Epithelial cell of prostate (primary cell): ENCODE measurements at places on chromosomes 6 and 20.

DNA sequence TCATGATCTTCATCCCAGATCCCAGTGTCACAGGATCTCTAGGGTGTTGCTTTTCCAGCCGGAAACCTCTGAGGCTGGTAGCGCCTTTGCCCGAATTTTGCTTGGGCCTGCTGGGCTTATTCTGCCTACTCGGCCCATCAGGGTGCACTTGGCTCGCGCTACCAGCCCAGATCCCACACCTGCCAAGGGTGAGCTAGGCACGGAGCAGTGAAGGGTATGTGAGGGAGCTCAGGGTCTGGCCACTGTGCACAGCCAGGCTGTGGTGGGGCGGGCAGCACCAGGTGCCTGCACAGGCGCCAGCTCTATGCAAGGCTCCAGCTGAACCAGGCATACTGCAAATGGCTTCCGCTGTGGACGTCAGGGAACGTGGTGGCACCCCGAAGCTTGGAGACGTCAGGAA, 693.4 kb upstream of the FLRT3 start:
- no peak for DNase-seq

GRCh38 chr20:13825465-13825864, 40.6 kb downstream of the NDUFAF5 start:
- no peak for DNase-seq

DNA sequence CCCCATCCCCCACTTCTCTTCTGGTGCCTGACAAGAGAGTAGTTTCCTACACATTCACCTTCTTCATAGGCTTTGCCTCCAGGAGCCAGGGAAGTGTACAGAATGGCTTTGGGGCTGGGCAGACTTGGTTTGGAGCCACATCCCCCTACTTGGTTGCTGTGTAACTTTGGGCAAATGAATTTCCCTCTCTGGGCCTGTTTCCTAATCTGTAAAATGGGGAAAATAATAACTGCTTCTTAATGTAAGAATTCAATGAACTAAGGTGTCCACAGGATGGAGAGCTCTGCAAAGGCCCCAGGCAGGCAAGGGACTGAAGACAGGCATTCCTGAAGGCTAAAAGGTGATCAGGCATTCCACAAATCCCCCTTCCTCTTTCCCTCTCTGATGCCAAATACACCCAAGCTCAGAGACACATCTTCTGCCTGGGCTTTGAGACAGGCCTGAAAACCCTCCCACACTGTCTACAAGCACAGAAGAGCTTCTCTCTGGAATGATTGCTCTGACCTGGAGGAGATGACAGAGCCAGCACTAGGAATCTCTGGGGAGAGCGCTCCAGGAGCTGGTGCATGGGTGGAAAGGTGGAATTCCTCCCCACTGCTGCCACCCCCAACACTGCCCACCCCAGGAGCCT, 6.9 kb upstream of the C20orf203 start:
- DNase-seq, result no peak

GRCh38 chr6:122753688-122754056, 25.8 kb upstream of the FABP7 start:
- DNase-seq, result no peak

- DNase-seq, result no peak
These were observed 1.9 kb upstream of the TBX18 start for GRCh38 chr6:84766118-84766798.

GRCh38 chr6:20716865-20717264, 182.6 kb downstream of the CDKAL1 start:
- no peak for DNase-seq

- DNase-seq, result no peak
These were observed 3.3 kb downstream of the RMND1 start for GRCh38 chr6:151448623-151449022.

DNA sequence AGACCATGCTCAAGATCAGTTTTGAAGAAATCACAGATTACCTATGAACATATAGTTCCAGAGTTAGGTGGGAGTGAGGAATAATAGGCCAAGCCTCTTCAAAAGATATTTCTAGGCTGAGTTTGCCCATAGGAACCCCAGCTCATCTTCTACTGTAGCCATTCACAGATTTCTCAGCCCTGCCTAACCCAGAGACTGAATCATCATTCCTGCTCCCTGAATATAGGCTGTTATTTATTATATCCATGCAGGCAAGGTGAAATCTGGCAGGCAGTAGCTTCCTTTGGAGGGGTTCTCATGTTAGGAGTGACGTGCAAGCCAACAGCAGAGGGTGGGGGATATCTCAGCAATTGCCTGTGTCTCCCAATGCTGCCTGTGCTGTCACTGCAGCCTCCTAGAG, 25.6 kb upstream of the ADGRF4 start:
- no peak for DNase-seq

DNA sequence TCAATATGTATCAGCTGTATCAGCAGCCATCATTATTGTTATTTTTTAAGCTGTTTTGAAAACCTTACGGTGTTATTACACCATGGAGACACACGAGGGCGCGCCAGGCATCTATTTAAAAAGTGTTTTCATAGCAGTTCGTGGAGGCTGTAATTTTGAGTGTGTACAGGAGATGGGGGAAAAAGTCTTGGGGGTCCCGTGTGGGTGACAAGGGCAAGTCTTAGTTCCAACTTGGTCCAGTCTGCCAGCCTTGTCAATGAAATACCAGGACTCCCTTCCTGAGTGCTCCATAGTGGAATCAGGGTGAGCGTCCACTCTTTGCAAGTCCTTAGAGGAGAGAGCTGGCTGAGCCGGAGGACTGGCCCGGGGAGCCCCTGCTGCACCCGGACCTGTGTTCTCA, 43.3 kb downstream of the SLC2A10 start:
- no peak for DNase-seq

GRCh38 chr6:168211681-168212080, 107.9 kb downstream of the DACT2 start:
- no peak for DNase-seq

DNA sequence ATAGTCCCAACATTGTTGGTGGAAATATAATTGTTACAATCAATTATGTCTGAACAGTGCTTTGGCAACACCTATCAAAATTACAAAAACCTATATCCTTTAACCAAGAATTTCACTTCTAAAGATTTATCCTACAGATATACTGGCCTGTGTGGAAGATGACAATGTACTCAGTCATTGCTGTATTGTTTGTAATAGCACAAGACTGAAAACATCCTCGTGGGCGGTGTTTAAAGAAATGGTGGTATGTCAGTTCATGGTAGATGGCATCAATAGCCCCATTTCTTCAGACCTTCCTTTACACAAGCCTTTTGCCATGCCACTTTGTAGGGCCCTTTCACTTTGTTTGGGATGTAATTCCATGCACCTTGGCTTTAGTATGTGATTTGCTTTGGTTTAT, 9.8 kb upstream of the TPBG start:
- no peak for DNase-seq

DNA sequence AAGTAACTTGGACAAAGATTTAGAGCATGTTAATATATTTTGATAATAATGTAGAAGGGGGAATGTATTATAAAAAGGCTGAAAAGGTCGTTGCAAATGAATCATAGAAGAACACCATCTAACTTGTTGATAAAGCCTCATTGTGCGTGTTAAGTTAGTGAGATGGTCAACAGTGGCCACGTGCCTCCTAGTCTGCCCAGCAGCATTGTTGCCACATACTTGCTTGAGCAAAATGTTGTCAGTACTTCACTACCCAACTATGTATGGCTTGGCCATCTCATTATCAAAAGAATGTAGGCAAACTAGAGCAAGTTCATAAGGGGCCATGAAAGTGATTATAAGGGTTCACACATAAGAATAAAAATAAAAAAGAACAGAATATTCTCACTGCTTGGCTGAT, 84.6 kb downstream of the PHACTR1 start:
- DNase-seq, result peak; percentile 33

- DNase-seq, result no peak
These were observed 52.5 kb downstream of the HLA-A start for GRCh38 chr6:29994826-29995225.

GRCh38 chr6:122459240-122459639, 12.4 kb downstream of the SERINC1 start:
- DNase-seq, result no peak

- no peak for DNase-seq
These were observed 90.9 kb upstream of the MLIP start for GRCh38 chr6:54020334-54020733.

DNA sequence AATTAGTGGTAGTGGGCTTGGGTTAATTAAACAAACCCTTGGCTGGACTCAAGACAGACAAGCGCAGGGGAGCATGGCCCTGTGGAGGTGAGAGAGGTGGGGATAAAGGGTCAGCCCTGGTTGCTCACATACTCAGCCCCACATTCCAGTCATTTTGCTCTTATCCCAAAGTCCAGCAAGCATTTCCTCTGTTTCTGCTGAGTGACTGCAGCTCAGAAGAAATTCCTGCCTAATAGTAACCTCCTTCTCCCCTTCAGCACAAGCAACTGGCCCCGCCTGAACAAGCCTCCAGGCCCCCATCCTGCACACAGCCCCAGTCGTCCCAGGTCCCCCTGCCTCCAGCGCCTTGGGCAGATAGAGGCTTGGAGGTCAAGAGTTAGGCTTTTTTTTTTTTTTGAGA, 3.6 kb upstream of the TFEB start:
- DNase-seq, result no peak

DNA sequence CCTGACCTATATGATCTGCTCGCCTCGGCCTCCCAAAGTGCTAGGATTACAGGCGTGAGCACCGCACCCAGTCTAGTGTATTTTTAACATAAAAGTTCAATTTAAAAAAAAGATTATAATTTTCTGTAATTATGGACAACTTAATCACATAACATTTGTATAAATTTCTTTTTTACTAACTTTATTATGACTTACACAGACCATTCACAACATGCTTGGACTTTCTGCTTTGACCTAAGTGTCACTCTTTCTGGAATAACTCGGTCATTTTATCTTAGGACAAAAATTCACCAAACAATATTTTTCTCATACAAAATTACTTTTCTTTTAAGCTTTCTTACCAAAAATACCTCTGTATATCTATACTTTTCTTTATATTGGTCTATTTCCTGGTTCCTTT, 15.4 kb upstream of the IL22RA2 start:
- DNase-seq, result no peak

GRCh38 chr20:19099596-19100545, 112.6 kb upstream of the SLC24A3 start:
- no peak for DNase-seq

DNA sequence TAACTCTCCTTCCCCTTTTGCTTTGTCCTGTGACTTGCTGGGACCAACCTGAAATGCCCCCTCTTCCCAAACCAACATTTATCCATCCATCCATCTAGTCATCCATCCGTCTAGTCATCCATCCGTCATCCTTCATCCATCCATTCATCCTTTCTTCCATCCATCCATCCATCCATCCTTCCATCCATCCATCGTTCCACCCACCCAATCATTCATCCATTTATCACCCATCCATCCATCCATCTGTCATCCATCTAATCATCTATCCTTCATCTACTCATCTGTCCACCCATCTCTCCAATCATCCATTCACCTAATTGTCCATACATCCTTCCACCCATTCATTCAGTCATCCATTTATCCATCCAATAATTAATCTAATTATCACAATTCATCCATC, 92.7 kb downstream of the EDN3 start:
- no peak for DNase-seq

- no peak for DNase-seq
These were observed 200.5 kb upstream of the PHACTR1 start for GRCh38 chr6:12516070-12516469.

DNA sequence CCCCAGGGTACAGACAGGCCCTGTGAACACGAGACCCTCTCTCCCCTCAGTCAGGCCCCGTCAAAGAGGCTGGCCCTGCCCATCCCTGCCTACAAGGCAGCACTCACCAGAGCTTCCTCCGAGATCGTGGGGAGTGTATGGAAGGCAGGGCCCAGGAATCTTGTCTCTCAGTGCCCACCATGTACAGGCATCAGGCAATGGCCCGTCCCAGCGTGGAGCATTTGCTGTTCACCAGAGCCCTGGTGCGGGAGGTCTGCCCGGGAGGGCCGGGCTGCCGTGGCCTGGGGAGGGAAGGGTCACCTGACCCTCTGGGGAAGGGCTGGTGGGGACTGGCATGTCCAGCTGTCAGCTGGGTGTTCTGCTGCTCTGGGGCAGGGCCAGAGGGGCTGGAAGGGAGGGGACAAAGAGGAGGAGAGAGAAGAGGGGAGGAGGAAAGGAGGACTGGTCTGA, at the start of gene IP6K3:
TSS of gene IP6K3 (minus strand) at position 255 of the 450 bp plus-strand sequence. CDS start 11,429 bp downstream, outside the sequence.
- DNase-seq, result no peak

DNA sequence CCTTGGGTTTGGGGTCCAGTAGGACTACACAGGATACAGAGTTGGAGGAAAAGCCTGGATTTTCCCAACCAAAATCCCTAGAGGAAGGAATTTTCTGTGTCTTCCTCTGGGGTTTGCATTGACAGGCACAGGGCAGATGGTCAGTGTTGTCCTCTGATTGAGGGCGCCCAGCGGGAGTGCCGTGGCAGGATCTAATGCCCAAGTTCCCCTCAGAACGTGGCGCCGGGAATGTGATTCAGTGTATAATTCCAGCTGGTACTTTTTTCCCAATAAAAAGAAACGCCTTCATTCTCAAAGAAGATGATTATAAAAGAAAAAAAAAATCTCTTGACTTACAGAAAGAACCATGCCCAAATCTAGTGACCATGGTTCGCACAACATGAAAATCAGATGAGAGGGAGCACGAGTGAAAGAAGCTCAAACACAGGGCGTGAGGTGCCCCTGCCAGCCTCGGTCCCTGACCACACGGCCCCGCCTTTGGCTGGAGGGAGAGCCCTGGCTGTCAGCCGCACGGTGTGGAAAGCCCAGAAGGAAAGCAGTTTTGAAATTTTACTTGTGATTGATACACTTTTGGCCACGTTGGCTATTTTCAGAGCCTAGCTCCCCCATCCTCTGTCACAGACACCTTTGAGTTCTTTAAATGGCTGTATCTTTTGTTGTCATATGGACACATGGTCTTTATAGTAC, 31.6 kb downstream of the VEGFA start:
- no peak for DNase-seq

DNA sequence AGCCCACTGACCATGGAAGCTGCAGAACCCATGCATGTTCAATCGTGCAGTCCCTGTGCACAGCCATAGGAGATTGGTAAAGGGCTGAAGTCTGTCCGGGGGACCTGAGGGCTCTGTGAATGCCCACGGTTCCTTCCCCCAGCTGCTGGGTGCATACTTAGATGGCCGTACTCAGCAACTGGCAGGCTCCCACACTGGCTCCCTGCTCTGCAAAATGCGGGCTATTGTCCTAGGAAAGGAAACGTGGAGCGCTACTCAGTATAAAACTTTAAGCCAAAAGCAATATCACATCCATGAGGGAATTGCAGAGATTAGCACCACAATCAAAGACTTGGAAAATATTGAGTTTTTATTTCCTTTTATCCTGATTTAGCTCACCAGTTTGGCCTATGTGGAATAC, 202.0 kb downstream of the WDR27 start:
- no peak for DNase-seq

- DNase-seq, result no peak
These were observed 210.6 kb upstream of the CDYL start for GRCh38 chr6:4565301-4566250.

- DNase-seq, result no peak
These were observed 54.0 kb downstream of the IL20RA start for GRCh38 chr6:136990754-136991153.
